ENCODE measurements at places on chromosomes 2 and 18.
A peak's percentile ranks its signal among the peaks of the same experiment; 100 is the strongest.

- DNase-seq, result no peak
These were observed 175.7 kb upstream of the RND3 start for GRCh38 chr2:150663143-150663542.

DNA sequence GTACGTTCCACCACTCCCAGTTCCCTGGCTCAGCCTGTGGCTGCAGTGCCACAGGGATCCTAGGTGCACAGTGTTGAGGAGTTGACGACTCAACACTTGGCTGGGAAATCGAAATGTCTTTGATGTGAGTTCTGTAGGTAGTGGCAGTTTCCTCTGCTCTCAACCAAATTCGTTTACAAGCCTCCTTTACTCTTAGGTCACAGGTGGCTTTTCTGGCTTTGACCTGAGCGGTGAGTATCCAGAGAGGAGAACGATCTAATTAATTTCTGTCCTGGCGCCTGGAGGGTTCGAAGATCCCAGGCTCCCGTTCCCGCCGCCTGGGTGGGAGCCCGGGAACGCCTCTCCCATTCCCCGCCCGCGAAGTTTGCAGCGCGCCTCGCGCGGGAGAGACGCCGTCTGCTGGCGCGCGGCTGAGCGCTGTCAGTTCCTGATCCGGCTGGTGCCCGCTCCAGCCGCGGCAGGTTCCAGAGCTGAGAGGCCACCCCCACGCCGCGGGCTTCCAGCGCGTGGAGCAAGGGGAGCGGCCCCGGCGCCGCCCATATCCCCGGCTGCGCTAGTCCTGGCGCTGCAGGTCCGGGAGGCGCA, at the start of gene LAMA3:
Gene LAMA3, plus strand, starts transcription at position 423 of the 585 bp plus-strand sequence. CDS start 231 bp downstream, outside the sequence.
- peak; percentile 40 for DNase-seq

- DNase-seq, result no peak
These were observed 427.7 kb downstream of the CDH2 start for GRCh38 chr18:27749194-27749593.

DNA sequence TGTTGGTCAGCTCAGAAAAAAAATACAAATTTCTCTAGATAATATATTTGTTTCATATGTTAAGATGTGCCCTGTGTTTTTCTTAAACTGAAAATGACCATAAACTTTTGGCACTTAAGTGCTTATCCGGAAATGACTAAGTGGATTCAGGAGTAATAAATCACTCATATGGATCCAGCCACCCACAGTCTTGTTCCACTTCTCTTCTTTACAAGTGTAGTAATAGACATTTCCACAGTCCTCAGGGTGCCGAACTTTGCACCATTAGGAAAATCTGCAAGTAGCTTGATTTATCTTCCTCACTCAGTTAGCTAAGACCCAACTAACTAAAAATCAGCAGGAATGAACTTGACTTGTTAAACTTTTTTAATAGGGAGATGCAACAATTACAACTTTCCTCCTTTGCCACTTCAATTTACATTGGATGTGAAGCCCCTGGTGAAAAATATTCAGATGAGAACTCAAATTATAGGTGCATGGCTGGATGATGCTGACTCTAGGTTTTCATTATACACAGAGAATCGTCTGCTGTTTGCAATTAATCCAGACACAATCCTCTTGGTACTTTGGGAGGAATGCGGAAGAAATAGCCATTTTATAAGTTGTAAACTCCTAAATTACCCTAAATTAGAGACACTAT, 322.5 kb downstream of the ARHGAP15 start:
- no peak for DNase-seq

DNA sequence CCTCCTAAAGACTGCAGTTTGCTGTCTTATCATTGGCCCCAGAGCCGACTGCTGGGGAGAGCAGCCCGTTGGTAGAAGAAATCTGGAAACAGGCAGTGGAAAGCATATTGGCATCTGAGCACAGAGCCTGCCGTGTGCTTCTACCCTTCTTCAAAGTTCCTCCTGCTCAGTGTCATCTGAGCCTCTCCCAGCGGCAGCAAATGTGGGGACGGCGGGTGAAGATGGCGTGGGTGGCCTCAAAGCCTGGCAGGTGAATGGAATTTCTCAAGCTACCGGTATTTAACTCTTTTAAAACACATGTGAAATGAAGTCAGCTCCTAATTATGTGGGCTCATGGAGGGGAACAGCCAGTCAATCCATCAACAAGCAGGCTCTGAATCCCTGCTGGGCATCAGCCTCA, 181.6 kb upstream of the PXDN start:
- no peak for DNase-seq

- no peak for DNase-seq
These were observed 12.8 kb upstream of the GNLY start for GRCh38 chr2:85681372-85681763.

DNA sequence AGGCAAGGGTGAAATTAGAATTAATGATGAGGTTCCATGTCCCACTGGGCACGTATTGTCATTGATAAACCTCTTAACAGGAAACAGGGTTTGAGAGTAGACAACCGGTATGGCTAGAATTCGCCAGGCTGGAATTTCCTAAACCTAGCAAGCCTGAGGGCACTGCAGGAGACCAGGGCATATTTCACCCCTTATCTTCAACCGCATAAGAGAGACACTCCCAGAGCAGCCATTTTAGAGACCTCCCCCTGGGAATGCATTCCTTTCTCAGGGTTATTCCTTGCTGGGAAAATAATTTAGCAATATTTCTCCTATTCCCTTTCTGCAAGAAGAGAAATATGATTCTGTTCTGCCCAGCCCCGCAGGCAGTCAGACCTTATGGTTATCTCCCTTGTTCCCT, 334.6 kb upstream of the LYPD1 start:
- DNase-seq, result no peak

- DNase-seq, result no peak
These were observed 529.1 kb downstream of the ZNF804A start for GRCh38 chr2:185127412-185127811.

GRCh38 chr18:679516-679915, 22.1 kb downstream of the TYMS start:
- DNase-seq, result no peak

DNA sequence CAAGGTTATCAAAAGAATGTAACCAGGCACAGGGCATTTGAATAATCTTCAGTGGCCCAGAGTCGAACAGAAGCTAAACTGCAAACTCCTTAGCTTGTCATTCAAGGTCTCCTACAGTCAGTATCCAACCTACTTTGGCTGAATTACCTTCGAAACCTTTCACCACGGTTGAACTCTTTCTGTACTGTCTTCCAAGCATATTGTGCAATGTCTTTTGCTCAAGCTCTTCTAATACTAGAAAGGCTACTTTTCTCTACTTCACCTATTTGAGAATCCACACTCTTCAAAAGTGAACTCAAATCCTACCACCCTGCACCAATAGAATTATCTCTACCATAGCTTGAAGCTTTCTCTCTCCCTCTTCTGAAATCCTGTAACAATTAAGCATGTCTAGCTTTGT, 142.9 kb downstream of the NR4A2 start:
- no peak for DNase-seq

DNA sequence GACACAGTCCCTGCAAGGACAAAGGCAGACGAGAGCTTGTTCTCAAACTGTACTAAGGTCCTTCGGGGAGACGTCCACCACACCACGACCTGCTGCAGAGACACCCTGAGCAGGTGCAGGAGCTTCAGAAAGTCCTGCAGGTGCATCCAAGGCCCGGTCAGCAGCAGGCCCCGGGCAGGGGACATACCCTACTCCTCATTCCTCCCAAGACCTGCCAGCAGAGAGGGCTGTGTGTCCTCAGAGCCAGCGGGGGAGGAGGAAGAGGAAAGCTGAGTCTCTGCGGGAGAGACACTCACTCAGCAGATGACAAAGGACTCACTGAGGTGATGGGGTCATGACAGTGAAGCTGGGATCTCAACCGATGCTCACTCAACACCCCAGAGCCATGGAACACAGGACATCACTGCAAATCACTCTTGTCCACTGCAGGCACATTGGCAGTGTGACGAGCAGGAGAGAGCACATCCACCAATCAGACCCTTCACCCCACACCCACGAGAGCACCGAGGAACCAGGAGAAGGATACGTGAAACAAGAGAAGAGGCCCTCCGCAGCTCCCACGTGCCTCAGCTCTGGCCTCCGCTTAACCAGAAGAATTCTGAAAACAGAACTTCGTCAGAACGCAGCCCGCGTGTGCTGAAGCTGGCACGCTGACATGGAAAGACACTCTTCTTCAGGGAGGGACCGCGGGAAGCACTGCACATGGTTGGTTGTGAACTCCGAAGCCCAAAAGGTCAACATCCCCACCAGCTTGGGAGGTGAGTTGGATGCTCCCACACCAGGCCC, 9.3 kb downstream of the HDAC4 start:
- no peak for DNase-seq

DNA sequence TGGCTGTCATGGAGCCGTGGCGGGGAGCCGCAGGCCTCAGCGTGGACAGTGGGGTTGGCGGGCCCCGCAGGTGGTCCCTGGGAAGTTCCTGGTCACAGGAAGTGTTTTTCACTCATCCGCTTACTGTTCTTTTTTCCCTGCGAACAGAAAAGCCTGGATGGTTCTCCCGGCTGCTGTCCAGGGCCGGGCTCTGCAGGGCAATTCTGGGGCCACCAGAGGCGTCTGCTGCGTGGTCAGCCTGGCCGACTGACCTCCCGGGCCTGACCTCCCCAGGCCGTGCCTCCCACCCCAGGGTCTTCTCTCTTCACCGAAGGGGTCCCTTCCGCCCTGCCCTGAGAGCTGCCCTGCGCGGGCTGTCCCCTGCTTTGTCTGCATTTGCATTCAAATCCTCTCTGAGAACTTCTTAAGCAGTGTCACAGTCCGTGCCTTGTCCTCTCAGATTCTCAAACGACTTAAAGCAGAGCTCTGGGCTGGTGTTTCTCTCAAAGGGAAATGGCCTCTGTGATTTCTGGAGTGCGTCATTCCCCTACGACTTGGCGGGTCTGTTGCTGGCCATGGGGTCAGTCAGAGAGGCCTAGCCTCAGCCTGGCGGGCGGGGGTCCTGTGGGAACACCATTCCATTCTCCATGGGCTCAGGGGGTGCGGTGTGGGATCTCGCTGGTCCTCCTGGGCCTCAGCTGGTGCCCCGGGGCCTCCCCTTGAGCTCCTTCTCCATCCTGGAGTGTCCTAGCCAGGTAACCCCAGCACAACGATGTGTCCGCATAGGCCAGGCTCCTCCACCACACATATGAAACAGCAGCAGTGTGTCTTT, 38.3 kb downstream of the KLHL29 start:
- DNase-seq, result no peak

DNA sequence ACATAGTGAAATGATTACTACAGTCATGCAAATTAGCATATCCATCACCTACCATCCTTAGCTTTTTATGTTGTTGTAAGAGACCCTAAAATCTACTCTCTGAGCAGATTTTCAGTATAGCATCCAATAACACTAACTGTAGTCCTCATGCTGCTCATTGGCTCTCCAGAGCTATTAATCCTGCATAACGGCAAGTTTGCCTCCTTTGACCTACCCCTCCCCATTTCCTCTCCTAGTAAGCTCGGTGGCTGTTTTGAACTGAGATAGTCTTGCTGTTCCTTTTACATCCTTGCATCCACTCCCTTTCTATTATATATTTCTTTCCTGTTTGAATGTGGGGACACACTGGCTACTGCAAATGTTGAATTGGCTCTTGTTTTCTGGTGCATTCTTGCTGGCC, 481.5 kb downstream of the TSN start:
- no peak for DNase-seq

DNA sequence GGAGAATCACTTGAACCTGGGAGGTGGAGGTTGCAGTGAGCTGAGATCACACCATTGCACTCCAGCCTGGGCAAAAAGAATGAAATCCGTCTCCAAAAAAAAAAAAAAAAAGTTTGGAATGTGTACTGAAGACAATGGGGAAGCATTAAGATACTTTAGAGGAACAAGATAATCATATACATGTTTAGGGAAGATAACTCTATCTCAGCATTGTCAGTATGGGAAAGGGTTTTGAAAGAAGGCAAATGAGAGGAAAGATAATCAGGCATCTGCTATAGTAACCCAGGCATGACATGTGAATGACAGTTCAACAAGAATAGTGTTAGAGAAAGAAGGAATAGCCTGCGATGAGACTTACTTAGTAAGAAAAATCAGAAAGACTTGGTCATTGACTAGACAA, 112.0 kb downstream of the ATAD2B start:
- no peak for DNase-seq

DNA sequence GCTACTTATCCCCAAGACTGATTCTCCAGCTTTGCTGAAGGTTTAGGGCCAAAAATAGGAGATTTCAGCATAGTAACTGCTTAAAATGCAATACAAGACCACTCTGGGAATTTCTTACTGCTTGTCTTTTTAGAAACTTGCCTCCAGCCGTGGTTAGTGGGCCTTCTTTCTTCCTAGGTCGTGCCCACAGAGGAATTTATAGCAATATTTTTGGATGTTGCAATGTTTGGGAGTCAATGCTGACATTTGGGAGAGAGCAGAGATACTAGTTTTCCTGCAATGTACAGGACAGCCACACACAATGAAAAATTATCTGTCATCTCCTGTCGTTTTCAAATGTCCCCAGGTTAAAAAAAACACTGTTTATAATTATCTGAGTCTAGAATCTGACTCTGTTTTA, 25.6 kb upstream of the CERS6 start:
- no peak for DNase-seq

- DNase-seq, result no peak
These were observed 64.1 kb downstream of the TANC1 start for GRCh38 chr2:159032580-159032979.
